ENCODE measurements at places on chromosomes 1 and 21.

DNA sequence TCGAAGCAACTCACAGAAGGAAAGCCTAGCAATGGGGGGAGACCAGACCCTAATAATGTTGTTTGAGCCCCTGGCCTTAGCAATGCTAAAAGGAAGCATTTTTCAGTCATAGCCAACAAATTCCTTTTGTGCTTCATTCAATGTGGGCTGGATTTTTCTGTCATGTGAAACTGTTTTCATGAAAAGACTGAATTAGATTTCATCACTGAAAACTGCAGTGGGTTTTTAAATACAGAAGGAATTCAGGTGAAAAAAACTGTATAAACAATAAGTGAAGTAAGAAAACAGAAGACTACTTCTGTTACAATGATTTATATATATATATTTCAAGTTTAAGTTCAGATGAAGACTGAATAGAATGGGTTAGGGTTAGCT, 204.8 kb downstream of the SMYD3 start:
- no peak overlapping the region for H3K27ac ChIP-seq
- no peak overlapping the region for H3K4me3 ChIP-seq
- peaks cover 17% of the 10 kb centered on the region for H3K4me1 ChIP-seq
- H3K27me3 ChIP-seq, result peaks cover 2% of the 10 kb centered on the region
- DNase-seq, result no peak
- H3K36me3 ChIP-seq, result no peaks in the 10 kb centered on the region

DNA sequence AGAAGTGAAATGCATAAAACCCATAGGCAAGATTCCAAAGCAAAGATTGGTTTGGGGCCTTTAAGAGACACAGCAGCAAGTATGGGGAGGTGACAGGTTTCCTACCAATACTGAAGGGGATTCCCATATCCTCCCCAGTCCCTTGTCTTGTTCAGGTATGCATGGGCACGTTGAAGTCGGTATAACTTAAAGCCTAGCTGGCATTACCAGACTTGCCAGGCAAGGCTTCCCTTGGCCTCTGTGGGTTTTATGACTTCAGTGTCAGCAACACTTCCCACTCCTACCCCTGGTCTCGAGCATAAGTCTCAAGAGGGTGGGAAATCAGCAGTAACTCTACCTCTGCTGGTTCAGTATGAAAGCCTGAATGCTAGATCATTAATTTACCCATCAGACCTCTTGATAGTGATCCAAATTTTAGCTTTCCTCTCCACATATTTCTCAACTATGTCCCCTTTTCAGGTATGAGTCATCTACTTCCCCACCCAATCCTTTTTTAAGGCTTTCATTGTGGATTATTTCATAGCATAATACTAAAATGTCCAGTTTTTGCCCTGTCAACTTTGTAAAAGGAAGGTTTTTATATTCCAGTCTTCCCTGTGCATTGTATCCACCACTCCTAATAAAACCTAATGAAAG, 6.8 kb downstream of the CYP4X1 start:
- no peak overlapping the region for H3K4me3 ChIP-seq
- DNase-seq, result no peak
- no peak overlapping the region for H3K27ac ChIP-seq
- peaks cover 4% of the 10 kb centered on the region for H3K27me3 ChIP-seq
- H3K36me3 ChIP-seq, result no peaks in the 10 kb centered on the region
- peaks cover 9% of the 10 kb centered on the region for H3K4me1 ChIP-seq

DNA sequence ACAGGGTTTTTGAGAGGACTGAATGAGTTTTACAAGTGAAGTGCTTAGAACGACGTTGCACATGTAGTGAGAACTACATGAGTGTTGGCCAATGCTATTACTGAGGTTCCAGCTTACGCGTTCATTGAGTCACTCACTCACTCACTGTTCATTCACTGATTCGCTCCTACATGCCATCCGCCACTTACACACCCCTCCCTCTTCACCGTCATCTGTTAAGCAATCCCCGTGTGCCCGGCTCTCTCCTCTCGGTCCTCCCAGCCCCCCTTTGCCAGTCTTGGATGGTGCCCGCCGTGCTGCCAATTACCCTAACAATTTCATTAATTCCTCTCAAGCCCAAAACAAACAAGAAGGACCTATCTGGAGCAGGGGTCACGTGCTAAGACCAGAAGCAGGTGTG, 27.3 kb upstream of the EPHA2 start:
- H3K4me3 ChIP-seq, result no peak overlapping the region
- H3K27ac ChIP-seq, result peak overlapping the region; percentile 70
- no peaks in the 10 kb centered on the region for H3K36me3 ChIP-seq

- no peak for DNase-seq
- H3K27ac ChIP-seq, result no peak overlapping the region
- no peak overlapping the region for H3K4me3 ChIP-seq
- H3K36me3 ChIP-seq, result no peaks in the 10 kb centered on the region
- H3K4me1 ChIP-seq, result peaks cover 19% of the 10 kb centered on the region
- H3K27me3 ChIP-seq, result no peaks in the 10 kb centered on the region
Measured at GRCh38 chr1:44119525-44119924, 904 bp downstream of the KLF17 start.

GRCh38 chr1:154772606-154773506, 97.2 kb downstream of the KCNN3 start:
- no peaks in the 10 kb centered on the region for H3K36me3 ChIP-seq
- DNase-seq, result peak; percentile 30
- H3K4me1 ChIP-seq, result peaks cover 8% of the 10 kb centered on the region
- H3K27me3 ChIP-seq, result peaks cover 8% of the 10 kb centered on the region

DNA sequence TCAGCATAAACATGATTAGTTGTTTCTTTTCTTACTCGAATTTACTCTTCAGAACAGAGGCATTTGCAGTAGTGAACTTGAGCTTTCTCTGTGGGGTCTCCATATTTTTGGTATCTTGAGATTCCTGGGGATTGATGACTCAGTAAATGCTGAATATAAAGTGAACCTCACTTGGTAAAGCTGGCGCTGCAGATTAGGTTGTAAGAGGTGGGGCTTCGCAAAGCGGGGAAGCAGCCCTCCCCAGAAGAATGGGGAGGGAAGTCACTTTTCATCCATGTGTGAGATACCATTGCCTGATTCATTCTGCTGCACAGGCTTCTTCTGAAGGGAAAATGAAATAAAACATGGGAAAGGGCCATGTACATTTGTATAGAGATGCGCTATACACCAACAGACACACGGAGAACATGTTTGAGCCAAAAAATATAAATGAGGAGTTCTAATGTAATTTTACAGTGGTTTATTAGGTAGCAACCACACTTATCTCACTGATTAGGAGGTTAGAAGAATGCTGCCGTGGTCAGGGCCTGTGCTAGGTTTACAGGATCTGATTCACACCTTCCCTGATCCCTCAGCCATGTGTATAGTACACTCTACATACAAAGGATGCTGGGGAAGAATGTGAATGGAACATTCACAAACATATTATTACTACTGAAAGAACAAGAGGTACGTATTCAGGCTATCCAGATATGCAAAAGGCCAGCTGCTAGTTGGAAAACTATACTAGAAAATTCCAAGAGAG, 63.5 kb downstream of the DNTTIP2 start:
- H3K4me1 ChIP-seq, result peaks cover 55% of the 10 kb centered on the region
- no peaks in the 10 kb centered on the region for H3K36me3 ChIP-seq
- no peak overlapping the region for H3K4me3 ChIP-seq
- no peak for DNase-seq
- peaks cover 3% of the 10 kb centered on the region for H3K27me3 ChIP-seq
- peak overlapping the region; percentile 79 for H3K27ac ChIP-seq

GRCh38 chr21:17406202-17406601, 106.6 kb upstream of the CXADR start:
- peaks cover 10% of the 10 kb centered on the region for H3K4me1 ChIP-seq
- H3K4me3 ChIP-seq, result no peak overlapping the region
- H3K27ac ChIP-seq, result no peak overlapping the region
- no peaks in the 10 kb centered on the region for H3K36me3 ChIP-seq
- DNase-seq, result no peak

GRCh38 chr1:18922319-18922726, 20.0 kb upstream of the ALDH4A1 start:
- H3K27ac ChIP-seq, result no peak overlapping the region
- no peak overlapping the region for H3K4me3 ChIP-seq
- peaks cover 3% of the 10 kb centered on the region for H3K36me3 ChIP-seq
- DNase-seq, result peak; percentile 33
- H3K4me1 ChIP-seq, result peaks cover 17% of the 10 kb centered on the region

DNA sequence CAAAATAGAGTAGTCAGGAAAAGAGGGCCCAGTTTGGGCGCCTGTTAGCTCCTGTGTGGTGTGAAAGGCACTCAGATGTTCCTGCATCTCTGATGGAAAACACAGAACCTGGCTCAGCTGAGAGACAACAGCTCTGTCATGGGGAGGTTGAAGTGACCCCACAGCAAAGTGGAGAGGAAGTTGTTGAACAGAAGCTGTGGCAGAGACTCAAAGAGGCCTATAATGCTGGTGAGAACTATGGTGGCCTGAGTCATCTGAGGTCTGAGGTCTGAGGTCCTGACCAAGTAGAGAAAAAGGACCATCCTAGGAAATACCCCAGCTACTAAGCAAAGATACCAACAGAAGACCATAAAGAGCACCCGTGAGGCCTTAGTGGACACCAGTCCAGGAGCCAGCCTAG, 45.6 kb upstream of the JAK1 start:
- H3K27me3 ChIP-seq, result peaks cover 4% of the 10 kb centered on the region
- no peaks in the 10 kb centered on the region for H3K36me3 ChIP-seq

DNA sequence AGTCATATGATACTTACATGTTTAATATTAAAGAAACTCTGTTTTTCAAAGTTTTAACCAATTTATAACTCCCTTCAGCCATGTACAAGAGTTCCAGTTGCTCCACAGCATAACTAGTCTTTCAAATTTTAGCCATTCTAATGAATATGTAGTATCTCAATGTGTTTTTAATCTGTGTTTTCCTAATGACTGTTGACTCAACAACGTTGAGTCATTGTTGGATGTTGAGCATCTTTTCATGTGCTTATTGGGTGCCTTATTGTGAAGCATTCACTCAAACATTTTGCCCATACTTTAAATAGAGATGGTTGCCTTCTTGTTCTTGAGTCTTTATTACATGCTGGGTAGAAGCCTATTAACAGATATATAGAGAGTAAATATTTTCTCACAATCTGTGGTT, 240.2 kb upstream of the LYPLAL1 start:
- peaks cover 3% of the 10 kb centered on the region for H3K36me3 ChIP-seq
- H3K27me3 ChIP-seq, result no peaks in the 10 kb centered on the region
- peak overlapping the region; percentile 37 for H3K27ac ChIP-seq
- H3K4me1 ChIP-seq, result peaks cover 26% of the 10 kb centered on the region

DNA sequence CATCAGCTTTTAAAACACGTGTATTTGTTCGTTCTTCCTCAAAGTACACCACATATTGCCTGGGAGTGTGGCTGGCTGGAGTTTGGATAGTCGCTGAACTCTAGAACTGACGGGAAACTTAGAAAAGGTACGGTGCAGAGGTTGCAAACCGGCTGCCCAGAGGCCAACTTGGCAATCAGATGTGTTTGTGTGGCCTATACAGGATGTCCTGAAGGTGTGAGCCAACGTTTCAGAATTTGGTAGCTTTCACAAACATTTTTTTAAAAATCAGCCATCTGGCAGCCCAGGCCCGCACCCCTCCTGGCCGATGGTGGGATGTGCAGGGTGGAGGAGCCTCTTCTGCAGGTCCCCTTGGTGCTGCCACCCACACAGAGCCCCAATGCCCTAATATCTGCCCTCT, 73.6 kb upstream of the SLC25A33 start:
- no peaks in the 10 kb centered on the region for H3K27me3 ChIP-seq
- no peak for DNase-seq
- no peaks in the 10 kb centered on the region for H3K36me3 ChIP-seq
- no peak overlapping the region for H3K4me3 ChIP-seq
- H3K4me1 ChIP-seq, result no peaks in the 10 kb centered on the region
- H3K27ac ChIP-seq, result no peak overlapping the region

DNA sequence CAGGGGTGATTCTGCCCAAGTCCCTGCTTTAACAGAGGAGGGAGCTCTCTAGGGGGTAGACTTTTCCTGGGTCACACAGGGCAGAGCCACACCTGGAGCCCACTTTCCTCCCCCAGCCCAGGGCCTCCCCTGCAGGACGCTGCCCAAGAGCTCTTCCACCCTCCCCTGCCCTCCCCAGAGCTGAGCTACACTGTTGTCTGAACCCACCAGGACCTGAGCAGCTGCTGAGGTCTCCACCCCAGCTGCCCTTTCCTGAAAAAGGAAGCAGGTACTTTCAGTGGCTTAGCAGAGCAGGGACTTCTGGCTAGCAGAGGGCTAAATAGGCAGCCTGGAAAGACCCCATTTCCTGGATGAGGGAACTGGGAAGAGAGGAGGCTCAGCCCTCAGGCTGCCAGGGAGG, 169.3 kb upstream of the ETV3 start:
- no peak for DNase-seq
- H3K4me3 ChIP-seq, result no peak overlapping the region

DNA sequence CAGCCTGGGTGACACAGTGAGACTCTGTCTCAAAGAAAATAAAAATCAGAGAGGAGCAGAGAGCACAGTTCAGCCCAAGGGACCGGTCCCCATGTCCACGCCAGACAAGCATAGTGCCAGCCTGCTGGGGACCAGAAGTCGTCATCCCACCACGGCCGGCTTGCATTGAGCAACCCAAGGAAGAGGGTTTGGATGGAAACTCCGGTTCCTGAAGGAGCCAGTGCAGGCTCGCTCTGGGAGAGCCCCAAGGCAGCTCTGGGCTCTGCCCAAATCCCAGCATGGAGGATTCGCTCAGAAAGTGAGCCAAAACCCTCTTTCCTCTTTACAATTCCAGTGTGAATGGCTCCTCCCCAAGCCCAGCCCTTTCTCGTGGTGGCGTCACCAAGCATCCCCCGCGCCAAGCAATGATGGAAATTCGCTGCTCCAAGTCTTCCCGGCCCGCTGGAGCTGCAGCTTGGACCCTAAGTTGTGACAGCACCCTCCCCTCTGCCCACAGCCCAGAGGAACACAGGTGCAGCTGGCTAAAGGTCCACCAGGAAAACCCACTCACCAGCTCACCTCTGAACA, 64.1 kb upstream of the SLC25A33 start:
- no peaks in the 10 kb centered on the region for H3K4me1 ChIP-seq
- peaks cover 2% of the 10 kb centered on the region for H3K27me3 ChIP-seq
- no peak for DNase-seq
- no peak overlapping the region for H3K4me3 ChIP-seq

GRCh38 chr1:168260393-168260792, 20.3 kb upstream of the TBX19 start:
- H3K27ac ChIP-seq, result no peak overlapping the region
- no peak overlapping the region for H3K4me3 ChIP-seq
- H3K27me3 ChIP-seq, result peaks cover 1% of the 10 kb centered on the region
- DNase-seq, result no peak
- H3K36me3 ChIP-seq, result peaks cover 8% of the 10 kb centered on the region

DNA sequence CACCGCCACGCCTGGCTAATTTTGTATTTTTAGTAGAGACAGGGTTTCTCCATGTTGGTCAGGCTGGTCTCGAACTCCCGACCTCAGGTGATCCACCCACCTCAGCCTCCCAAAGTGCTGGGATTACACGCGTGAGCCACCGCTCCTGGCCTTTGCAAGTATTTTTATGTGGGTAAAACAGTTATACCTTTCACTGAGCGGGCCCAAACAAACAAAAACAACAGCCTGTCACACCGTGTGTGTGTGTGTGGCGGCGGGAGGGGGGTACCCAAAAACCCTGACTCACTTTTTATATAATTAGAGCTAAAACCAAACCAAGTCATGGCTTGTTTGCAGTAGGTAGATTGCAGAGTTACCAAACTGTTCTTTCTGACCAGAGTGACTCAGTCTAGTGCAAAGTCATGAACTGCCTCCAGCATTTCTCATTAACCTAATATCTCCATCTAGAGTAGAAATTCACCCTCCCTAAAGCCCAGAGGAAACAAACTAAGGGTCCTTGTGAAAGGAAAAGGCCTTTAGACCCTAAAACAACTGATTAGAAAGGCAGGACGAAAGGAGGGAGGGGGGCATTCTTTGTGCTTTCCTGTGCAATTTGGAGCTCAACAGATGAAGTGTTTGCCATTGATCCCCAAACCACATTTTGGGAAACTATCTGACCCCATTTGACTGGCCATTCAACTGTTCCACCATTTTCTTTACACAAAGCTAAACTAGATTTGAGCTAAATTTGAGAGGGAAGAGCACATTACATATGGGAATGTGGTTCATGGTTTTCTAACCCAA, 181.0 kb downstream of the DHRS3 start:
- peak overlapping the region; percentile 89 for H3K27ac ChIP-seq
- peaks cover 26% of the 10 kb centered on the region for H3K36me3 ChIP-seq
- peaks cover 7% of the 10 kb centered on the region for H3K27me3 ChIP-seq
- no peak overlapping the region for H3K4me3 ChIP-seq
